ENCODE measurements at places on chromosomes 6 and 20.

DNA sequence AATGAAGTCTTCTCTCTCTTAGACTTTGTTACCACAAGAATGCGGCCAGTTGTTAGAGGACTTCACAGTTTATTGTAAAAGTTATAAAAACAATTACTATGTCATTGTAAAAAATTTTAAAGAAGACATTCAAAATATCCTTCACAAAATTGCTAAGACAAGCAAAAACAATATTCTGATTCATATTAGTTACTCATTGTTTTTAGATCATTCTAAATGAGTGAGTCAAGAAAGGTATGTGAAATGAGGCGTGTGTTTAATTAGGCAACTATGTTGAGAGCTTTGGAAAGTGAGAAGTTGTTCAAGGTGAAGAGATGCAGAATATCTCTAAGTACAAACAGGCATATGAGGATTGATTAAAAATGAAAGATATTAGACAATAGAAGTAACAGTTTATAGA, 875.3 kb downstream of the EYS start:
- DNase-seq = no peak

DNA sequence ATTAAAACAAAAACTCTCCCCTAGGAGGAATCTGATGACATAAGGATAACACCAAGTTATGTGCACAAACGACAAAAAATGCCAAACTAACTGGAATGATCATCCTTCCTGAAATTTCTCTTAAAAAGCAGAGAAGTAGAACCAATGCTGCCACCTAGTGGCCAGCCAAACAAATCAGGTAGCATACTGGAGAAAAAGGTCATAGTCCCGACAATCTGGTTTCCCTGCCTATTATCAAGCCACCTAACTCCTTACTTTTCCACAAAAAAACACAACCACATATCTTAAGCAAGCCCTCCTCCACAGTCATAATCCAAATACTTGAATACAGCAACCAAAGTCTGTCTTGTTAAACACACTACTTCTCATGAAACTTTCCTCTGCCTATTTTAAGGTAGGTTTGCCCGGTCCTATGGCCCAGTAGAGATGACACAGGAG, 5.3 kb downstream of the OARD1 start:
- DNase-seq = peak; percentile 30

GRCh38 chr6:36499918-36500317, 47.4 kb downstream of the STK38 start:
- no peak for DNase-seq

DNA sequence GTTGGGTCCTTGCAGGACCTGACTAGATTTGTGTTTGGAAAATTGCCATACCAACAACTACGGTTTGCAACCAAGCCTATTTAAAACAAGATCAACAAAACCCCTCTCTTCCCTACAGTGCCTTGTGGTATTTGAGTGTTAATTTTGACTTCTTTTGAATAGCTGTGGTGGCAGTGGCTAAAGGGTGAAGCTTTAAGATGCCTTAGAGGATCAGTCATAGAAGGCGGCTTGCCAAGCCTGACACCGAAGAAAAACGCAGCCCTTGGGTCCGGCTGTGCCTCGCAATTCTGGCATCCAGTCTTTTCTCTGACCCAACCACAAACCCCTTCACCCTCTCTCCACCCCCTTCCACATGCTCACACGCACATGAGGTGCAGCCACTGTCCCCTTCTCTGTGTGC, 32.6 kb downstream of the BMP6 start:
- DNase-seq = no peak

- DNase-seq = no peak
Observed at GRCh38 chr6:170248111-170248805, 42.6 kb downstream of the DLL1 start.

GRCh38 chr6:161498359-161498758, 224.5 kb upstream of the AGPAT4 start:
- no peak for DNase-seq

DNA sequence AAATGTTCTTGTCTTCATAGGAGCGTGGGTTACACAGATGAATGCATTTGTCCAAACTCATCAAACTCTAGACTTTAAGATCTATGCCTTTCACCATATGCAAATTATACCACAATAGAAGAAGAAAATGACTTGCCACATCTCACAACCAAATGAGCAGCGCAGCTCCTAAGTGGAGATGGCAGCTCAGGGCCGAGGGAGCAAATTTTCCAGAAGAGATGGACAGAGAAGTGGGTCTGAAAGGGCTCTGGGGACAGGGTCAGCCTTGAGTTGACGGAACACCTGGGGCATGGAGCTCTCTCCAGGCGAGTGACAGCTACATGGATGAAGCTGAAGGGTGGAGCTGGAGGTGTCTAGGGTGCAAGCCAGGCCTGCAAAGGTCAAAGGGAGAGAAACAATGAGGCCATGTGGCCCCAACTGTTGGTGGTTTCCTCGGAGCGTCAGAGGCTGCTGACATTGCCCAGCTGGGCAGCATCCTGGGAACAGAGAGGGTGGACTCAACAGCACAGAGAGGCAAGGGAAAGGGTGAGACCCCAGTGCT, 228.3 kb downstream of the NRN1 start:
- DNase-seq = no peak

DNA sequence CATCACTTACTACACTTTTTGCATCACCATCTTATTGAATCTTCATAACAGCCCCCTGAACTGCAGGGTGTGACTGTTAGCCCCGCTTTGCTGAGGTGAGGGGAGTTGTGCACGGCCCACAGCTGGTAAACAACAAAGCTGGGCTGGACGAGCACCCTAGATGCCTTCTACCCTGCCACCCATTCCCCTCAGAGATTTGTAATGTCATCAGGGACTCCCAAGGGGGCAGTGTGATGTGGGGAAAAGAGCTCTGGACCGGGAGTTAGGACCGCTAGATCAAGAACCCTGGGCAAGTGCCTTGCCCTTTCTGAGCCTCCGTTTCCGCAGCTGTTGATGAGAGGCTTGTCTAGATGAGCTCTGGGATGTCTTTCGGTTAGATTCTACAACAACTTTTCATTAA, 20.9 kb downstream of the PKIG start:
- DNase-seq = no peak

- no peak for DNase-seq
Observed at GRCh38 chr20:48238326-48238725, 453.0 kb upstream of the SULF2 start.

DNA sequence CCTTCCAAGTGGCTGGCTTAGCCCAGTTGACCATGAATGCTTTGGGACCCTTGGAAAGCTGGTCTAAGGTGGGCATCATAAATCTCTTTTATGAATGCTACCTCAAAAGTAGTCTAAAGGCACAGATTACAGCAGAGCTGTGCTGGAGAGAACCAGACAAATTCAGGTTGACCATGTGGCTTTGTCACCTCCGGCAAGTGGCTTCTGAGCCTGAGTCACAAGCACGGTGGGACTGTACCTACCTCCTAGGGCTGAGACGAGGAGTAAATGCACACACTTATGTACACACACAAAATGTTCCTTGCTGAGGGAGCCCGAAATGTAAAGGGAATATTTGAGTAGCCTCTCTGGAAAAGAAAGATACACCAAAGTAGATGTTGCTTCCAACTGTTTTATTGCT, 155.9 kb downstream of the NFATC2 start:
- DNase-seq = no peak

GRCh38 chr20:45445805-45446562, 23.6 kb upstream of the WFDC2 start:
- DNase-seq = no peak

DNA sequence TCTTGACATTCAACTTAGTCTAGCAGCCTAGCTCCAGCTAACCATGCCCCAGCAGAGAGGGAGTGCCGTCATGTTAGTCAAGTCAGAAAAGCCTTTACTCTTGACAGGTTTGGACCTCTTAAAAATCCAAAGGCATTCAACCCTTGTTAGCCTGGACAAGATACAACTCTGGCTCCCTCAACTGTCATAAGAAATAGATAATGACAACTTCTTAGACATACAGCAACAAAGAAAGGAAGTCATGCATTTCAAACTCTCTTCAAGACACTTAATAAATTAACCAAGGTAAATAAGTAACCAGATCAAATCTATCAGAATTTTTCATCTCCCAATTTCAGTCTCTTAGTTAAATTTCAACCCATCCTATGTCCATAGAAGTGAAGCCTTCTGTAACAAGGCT, 22.7 kb downstream of the PTPRT start:
- DNase-seq = no peak

- DNase-seq = no peak
Observed at GRCh38 chr20:64049060-64049877, at the start of gene SOX18. SOX18 (minus strand) TSS chr20:64049639; CDS start chr20:64049516, 123 bp downstream.

- DNase-seq = no peak
Observed at GRCh38 chr20:46458866-46459750, 52.7 kb upstream of the ELMO2 start.

- peak; percentile 98 for DNase-seq
Observed at GRCh38 chr6:56938649-56939191, 16.2 kb upstream of the BEND6 start.
